Amniotic epithelial cell (primary cell): ENCODE measurements at places on chromosomes 11 and 22.

GRCh38 chr11:88169881-88170280 is 5.4 kb downstream of the RAB38 start:
- no peak for DNase-seq

DNA sequence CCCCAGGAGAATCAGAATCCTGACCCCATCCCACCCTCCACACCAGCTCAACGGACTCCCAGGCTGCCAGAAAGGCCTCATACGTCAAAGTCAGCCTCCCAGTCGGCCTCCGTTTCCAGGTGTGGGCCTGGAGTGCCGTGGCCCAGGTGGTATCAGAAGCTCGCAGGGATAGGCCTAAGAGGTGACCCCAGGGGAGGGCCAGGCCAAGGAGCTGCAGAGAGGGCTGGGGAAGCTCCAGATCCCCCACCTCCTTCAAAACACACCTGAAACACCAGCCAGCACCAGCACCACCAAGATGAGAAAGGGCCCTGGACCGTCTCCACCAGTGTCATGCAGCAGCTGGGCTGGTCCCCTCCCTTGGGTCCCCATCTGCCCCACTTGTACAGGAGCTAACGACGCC is 20.3 kb downstream of the ASCL2 start:
- DNase-seq = no peak

DNA sequence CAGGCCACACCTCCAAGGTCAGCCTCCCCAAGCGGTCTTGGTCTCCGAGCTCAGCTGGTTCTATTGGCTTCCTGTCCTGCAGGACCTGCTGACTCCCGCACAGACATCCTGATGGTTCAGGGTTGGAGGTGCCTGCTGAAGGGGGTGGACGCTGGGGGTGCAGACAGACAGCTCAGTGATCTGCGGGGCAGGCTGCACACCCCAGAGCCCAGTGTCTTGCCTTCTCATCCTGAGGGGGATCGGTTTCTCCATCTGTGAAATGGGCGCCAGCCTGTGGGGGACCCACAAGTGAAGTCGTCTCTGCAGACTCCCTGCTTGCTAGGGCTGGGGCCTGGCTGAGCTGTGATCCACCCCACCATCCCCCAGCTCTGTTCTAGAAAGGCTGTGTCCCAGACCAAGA is 13.8 kb downstream of the FLRT1 start:
- no peak for DNase-seq

DNA sequence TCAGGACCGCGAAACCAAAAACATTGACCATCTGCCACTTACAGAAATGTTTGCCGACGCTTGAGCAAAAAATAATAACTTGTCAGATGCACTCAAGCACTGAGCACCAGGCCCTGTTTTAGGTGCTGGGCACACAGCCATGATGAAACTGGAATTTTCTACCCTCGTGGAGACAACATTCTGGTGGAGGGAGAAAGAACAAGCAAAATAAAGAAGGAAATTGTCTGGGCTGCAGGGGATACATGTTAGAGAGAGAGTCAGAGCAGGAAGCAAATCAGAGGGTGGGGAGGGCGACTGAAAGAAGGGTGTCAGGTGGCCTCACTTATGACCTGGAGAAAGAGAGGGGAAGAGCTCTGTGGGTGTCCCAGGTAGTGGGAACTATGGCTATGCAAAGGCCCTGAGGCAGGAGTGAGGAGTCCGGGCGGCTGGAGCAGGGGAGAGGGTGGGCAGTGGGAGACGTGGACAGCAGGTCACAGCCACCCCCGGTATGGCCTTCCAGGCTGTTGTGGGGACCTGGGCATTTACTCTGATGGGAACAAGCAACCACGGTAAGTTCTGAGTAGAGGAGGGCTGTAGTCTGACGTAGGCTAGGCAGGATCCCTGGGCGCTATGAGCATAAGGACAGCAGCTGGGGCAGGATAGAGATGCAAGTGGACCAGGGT is 78.8 kb downstream of the MYEOV start:
- no peak for DNase-seq

DNA sequence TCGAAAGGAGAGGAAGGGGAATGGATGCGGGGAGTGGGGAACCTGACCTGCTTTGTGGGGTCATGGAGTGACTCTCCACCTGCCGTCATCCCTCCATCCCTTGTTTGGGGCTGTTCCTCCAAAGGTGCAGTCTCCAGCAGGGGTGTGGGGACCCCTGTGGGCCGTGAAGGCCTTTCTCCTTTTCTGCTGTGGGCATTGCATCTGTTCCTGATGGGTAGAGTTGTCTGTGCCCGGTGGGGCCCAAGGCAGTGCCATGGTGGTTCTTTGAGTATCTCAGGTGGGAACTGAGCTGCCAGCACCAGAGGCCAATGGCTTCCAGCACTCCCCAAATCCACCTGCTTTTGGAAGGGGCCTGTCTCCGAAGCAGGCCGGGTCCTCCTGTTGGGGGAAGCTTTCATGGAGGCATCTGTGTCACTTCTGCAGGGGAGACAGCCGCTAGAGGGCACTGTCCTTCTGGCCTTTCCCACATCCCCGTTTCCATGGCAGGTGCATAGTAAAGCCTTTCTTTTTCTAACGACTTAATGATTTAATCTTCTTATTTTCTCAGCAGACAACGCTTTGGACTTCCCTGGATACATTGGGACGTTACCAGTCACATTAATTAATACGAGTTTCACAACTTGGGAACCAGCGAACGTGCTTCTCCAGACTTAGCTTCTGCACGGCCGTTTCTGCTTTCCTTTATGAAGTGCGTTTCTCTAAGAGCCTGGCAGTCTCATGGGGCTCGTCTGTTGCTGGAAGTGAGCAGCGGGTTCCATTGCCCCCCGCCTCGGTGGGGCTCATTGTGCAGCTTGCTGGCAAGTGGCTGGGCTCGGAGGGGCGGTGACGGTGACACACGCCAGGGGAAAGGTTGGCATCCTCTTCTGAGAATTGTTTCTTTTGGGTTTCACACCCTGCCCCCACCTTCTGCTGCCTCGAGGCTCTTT is 57.1 kb downstream of the PARVB start:
- DNase-seq = peak; percentile 55

- no peak for DNase-seq
Observed at GRCh38 chr11:24805671-24806070, 308.8 kb downstream of the LUZP2 start.
